Stimulated activated CD8-positive, alpha-beta memory T cell treated with anti-CD3 and anti-CD28 coated beads, Interleukin-7, amount 100 ng/mL, for 48 hours (primary cell): ENCODE measurements at places on chromosomes 12 and 14.

DNA sequence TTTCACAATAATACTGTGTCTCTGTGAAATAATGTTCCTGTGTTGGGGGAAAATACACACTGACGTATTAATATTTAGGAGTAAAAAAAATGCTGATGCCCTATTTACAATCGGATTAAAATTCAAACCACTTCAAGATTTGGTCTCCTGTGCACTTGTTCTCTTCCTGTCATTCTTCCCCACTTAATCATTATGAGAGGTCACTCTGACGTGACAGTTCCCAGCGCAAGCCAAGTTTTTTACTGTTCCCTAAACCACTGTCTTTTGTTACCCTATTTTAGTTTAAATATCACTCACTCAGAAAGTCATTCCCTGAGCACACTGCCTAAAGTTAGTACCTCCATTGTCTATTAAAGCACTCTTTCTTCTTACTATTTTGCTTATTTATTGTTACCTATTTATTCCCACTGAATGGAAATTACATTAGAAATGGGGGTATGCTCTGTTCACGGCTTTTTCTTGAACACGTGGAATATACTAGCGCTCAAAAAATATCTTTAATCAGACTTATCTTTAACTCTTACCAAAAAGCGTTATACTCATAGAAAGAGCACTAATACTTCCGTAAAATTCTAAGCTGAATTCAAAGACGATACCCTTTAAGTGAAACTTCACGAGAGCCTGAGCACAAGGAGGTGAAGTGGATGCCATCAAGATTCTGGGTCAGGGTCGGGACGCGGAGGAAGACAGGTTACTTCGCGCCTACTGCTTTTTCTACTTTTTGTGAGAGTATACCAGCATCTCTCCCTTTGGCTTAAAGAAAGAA, 670 bp upstream of the PSMA3 start:
- no peak for DNase-seq

DNA sequence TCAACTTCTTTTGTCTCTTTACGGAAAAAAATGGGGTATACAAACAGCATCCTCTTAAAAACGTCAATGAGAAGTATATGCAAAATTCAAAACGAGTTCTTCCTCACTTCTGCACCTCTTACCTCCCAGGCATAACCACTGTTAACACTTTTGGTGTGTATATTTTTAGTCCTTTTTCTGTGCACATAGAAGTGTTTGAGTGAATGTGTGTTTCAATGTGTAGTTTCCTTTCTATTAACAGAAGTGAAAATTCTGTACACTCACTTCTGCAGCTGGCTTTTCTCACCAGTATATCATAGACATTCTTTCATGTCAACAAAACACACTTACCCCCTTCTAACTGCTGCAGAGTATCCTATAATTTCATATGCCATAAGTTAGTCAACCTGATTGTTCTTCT, 5.4 kb downstream of the UBR7 start:
- no peak for DNase-seq

DNA sequence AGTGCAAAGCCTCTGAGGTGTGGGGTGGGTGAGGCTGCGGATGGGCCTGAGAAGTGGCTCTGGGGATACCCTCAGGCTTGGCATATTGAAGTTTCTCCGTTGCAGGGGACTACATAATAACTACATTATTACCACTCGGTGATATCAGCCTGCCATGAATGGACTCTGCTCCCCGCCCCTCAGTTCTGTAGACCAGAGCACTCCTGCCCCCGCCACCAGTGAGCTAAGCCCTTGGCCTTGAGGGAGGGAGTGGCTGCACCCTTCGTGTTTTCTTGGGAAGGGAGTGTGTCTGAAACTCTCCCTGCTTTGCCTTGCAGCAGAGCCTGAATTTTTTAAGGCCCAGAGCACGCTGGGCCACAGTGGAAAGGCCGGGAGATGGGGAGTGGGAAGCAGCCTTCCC, 1.7 kb downstream of the ORAI1 start:
- DNase-seq = no peak

- DNase-seq = no peak
These were observed 367.2 kb downstream of the EMP1 start for GRCh38 chr12:13563743-13564125.

GRCh38 chr12:46267825-46268582, 839 bp downstream of the SLC38A1 start:
- no peak for DNase-seq

DNA sequence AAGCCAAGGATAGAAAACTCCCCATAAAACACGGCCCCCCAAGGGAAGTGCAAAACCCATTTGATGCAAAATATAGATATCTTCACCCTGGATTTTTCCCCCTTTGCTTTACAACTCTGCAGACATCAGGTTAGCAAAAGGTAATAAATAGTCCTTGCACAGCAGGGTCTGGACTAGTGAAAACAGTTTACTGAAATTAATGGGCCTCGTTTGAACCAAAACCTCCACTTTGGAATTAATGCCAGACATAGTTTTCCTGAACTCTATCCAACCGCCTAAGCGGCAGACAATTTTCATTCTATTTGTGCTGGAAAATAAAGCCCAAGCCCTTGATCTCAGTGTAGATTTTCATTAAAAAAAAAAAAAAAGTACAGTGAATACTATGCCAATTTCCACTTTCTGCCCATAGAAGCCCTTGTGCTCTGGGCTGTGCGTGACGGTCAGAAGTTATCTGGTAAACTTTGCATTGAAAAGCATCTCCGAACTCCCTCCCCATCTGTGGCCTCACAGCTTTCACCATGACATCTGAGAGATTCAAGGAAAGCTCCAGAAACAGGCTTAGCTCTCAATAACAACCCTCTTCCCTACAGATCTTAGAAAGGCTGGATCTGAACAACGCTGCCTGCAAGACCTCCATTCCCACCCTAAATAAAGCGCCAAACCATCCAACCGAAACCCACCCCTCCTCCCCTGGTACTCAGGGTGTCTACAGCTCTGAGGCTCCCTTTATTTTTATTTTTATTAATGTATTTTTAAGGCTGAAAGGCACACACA, 11.0 kb upstream of the IRF2BPL start:
- DNase-seq = no peak

GRCh38 chr12:121124402-121125109, 8.1 kb upstream of the P2RX7 start:
- peak; percentile 25 for DNase-seq

DNA sequence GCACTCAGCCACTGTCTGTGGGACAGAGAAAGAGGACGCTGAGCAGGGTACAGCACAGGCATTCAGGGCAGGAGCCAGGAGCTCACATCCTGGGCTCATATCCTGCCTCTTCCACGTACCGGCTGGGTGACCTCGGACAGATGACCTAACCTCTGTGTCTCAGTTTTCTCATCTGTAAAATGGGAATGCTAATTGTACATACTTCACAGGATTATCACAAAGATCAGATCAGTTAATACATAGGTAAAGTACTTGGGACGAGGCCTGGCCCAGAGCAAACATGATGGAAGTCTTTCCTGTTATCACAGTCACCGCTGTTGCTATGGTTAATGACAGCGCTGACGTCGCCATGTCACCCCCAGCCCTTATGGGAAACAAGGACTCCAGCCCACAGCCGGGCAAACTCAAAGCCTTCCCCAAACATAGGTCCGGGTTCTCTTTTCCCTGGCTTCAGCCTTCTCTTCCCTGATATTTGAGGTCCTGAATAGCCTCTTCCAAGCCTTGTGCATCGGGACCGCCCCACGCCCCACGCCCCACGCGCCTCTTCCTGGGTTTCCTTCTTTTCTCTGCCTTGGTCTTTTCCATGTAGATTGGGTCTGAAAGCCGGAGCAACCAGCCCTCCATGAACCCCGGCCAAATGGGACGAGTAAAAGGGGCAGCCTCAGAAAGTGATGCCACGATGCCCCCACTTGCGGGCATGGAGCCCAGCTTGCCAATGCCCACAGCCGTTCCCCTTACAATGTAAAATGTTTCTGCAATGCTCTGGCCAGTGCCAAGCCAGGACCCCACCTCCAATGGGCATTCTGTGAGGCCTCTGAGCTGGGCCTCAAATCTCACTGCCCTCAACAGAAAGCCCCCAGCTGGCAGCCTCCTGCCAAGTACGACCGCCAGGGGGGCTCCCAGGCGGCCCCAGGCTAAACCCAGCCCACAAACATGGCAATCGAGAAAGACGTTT, 125.4 kb downstream of the RFLNA start:
- DNase-seq = no peak

DNA sequence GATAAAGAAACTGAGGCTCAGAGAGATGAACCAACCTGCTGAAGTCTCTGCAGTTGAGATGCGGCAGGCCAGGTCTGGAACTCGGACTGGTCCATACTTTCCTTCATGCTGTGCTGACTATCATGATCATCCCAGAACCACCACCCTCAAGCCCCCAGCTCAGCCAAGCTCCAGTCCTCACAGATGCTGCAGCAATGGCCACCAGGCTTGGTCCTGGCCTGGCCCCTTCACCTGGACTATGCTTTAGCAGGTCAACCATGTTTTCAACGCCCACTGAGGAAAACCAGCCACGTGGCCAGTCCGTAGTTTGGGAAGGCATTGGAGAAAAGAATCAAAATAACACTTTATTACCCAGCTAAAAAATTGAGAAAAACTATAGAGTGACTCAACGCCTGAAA, 1.4 kb downstream of the GPR68 start:
- DNase-seq = no peak

- DNase-seq = no peak
These were observed 16.4 kb downstream of the JKAMP start for GRCh38 chr14:59500732-59501131.

- no peak for DNase-seq
These were observed 228.5 kb downstream of the PTPRO start for GRCh38 chr12:15550793-15551192.

- no peak for DNase-seq
These were observed 7.5 kb downstream of the SLC15A5 start for GRCh38 chr12:16269946-16270345.

DNA sequence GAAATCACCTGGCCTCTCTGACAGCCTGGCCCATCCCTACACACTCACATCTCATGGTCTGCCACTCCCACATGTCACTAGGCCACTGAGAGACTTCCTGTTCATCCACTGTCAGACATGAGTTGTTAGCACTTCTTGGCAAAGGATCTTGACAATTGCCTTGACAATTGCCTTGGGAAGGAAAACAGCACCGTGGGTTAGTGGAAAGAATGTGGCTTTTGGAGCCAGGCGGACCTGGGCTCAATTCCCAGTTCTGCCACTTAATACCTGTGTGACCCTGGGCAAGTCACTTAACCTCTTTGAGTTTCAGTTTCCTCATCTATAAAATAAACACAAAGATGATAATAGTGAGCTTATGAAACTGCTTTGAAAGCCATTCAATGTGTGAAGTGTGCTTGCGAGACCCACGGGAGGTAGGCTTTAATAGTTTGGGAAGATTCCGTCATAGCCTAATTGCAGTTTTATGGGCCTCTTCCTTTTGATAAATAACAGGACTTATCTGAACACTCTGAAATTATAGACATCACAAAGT, 250.4 kb downstream of the C12orf75 start:
- no peak for DNase-seq

- DNase-seq = no peak
These were observed 19.7 kb downstream of the PTPN21 start for GRCh38 chr14:88535149-88535548.

- DNase-seq = no peak
These were observed 1.6 kb upstream of the KRT74 start for GRCh38 chr12:52575256-52575655.

DNA sequence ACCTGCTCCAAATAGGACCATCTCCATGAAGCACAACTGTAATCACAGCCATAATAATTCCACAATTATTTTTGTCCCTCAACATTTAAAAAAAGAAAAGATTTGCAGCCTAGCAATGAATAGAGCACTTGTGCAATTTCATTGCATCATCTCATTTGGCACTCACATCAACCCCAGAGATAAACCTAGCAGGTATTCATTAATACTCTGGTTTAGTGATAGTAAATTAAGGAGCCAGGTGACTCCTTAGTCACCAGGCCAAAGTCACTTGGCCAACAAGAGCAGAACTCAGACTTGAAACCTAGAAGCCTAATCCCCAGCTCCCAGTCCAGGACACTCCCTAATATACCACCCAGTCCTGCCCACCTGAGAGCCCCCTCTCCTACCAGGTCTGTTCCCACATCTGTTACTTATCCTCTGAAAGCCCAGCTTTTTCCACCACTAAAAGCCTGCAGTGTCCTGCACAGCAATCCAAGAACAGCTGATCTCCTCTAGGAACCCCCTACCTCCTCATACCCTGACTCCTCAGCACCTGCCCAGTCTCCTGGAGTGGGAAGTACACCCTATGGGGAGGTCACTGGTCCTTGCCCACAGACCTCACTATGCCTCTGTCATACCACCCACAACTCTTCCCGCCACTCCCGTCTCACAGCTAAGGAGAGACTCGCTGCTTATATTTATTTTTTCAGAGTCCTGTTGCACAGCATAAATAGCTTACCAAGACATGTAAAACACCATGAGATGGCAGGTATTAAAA, 22.1 kb downstream of the OR10P1 start:
- no peak for DNase-seq

GRCh38 chr12:77540097-77540496, 290.6 kb upstream of the NAV3 start:
- DNase-seq = no peak

GRCh38 chr12:92199819-92200576, 54.4 kb upstream of the BTG1 start:
- no peak for DNase-seq
